ENCODE measurements at places on chromosomes 6 and 20.

- no peak for DNase-seq
Observed at GRCh38 chr6:23498013-23498412, 628.0 kb upstream of the NRSN1 start.

DNA sequence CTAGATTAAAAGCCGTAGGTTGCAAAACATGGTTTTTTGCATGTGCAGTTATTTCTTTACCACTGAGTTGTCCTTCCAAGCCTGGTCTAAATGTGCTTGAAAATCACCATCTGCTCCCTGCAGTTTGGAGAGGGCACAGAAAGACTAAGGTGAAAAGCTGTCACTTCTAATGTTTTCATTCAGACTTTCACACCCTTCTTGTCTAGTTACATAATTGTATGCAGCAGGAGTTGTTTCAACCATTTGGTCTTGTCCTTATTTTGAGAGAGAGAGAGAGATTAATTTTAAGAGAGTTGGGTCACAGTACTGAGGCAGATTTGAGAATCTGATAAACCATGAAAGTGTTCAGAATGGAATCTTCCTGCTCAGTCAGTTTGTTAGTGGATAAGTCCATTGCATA is 82.5 kb downstream of the ARID1B start:
- DNase-seq, result no peak

DNA sequence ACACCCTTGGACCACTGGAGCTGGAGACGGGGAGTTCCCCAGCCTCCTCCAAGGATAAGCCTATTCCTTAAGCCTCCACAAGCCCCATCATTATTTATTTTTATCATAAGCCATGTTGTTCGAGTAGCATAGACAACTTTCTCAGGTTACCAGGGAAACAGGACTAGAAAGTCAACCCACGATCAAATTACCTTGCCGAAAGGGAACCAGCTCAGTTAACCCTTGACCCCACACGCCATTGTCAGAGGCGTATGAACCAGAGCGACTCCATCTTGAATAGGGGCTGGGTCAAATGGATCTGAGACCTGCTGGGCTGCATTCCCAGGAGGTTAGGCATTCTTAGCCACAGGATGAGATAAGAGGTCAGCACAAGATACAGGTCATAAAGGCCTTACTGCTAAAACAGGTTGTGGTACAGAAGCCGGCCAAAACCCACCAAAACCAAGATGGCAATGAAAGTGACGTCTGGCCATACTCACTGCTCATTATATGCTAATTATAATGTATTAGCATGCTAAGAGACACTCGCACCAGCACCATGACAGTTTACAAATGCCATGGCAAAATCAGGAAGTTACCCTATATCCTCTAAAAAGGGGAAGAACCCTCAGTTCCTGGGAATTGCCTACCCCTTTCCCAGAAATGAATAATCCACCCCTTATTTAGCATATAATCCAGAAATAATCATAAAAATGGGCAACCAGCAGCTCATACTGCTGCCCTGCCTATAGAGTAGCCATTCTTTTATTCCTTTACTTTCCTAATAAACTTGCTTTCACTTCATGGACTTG is 22.4 kb downstream of the SYNJ2 start:
- DNase-seq, result no peak

DNA sequence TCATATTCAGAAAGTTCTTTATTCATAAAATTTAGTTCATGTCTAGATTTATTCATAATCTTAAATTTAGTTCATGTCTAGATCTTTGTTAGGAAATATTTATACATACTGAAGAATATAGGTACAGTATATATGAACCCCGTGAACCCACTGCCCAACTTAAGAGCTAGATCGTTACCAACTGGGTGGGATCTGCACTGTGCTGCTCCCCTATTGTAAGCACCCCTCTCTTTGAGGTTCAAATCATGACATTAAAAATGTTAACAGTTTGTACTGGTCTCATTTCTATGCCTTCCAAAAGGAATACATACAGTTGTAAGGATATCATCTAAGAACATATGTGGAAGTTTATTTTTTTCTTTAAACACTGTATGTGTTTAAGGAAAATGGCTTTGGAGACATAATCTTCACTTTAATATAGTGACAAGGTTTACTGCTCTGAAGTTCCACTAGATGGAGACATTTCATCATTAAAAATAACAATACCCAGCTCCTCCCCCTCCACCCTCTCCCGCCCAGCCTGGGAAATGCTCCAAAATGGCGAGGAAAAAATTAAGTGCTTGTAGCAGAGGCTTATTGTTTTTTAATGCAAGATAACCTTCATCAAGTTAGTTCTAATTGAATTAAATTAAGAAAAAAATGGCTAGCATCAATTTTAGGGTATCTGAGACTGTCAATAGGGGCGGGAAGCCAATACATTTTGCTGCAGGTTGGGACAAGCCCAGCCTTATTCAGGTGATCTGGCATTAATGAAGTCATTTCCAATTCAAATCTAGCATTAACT is 104.1 kb upstream of the TRAF3IP2 start:
- peak; percentile 68 for DNase-seq

- no peak for DNase-seq
Observed at GRCh38 chr6:155253337-155253736, 10.5 kb upstream of the CLDN20 start.

DNA sequence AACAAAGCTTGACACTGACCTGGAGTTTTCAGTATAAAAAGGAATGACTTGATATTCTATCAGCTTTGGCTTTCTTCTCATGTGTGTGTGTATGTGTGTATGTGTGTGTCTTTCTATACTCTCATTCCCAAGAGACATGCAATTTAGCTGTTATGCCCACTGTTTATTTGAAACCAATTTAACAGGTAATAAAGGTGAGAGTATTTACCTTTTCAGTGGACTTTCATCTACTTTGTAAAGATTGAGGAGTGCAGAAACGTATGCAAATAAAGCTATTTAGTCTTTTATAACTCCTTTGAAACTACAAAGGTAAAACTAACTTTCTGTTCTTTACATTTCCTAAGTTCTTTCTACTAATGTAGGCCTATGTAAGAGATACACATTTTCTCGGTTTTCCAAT is 103.5 kb upstream of the HS3ST5 start:
- no peak for DNase-seq

- no peak for DNase-seq
Observed at GRCh38 chr6:108117427-108118358, 43.2 kb upstream of the OSTM1 start.

GRCh38 chr20:49179368-49180277 is 8.5 kb downstream of the STAU1 start:
- no peak for DNase-seq

GRCh38 chr20:6044115-6044514 is 9.7 kb downstream of the LRRN4 start:
- DNase-seq, result no peak

- no peak for DNase-seq
Observed at GRCh38 chr6:29924731-29925130, 17.6 kb upstream of the HLA-A start.

DNA sequence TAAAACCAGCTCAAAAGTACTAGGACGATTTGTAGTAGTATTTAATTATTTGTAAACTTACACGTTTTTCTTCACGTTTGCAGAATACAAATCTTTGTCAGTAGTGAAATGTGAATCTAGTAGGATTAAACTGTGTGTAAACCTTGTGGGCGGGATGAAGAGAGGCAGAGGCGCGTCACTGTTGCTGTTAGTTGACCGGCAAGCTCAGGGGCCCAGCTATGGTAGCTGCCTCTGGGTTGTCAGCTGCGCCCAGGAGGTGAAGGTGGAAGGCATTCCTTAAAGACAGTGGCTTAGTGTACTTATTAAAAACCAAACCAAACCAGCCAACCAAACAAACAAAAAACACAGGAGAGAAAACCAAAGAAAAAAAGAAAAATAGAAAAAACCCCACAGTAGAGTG is 69.6 kb downstream of the IGF2R start:
- no peak for DNase-seq

GRCh38 chr20:15113144-15113773 is 775.8 kb upstream of the FLRT3 start:
- DNase-seq, result no peak

GRCh38 chr20:52291109-52291508 is 99.5 kb upstream of the ZFP64 start:
- no peak for DNase-seq

DNA sequence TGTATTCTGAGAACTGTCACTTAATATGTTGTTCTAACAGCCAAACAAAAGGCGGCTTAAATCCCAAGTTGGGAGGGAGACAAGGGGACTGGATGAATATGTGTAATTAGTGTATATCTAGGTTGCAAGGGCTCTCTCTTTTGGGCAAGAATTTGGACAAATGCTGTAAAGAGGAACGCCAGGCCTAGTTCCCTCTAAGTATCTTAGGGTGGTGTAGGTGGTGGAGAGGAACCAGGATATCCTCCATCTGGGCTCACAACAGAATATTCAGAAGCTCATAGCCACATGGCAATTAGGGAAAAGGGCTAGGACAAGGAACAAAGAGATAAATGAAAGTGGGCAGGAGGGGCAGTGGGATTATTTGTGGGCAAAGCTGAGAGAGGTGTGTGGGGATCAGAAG is 149.5 kb downstream of the LRFN2 start:
- DNase-seq, result no peak

GRCh38 chr6:45812922-45813321 is 202.7 kb downstream of the CLIC5 start:
- peak; percentile 28 for DNase-seq

DNA sequence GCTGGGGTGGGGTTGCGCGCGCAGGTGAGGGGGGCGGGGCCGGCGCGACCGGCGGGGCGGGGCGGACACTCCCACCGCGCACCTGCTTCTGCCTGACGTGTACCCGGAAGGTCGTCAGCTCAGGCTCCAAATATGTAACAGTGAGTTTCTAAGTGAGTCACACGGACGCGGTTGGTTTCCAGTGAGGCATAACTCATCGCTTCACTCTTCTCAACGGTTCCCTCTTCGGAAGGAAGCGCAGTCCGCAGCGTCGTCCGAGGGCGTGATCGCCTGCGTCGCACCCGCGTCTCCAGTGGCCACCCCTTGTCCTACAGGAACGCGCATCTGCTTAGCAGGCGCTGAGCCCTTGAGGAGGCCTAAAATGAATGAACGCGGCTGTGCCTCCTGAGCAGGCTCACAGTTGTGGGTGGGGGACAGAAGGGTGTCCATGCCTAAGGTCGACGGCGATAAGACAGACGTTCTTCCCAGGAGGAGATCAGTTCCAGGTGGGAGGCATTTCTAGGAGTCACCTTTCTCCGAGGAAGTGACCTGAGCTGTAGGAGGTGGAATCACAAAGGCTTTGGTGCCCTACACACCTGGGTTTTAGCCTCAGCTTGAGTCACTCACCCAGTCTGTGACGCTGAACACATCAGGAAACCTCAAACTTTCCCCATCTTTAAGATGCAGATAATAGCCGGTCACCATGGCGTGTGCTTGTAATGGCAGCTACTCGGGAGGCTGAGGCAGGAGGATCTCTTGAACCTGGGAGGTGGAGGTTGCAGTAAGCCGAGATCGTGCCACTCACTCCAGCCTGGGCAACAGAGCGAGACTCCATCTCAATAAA is 50.9 kb upstream of the EZR start:
- no peak for DNase-seq

DNA sequence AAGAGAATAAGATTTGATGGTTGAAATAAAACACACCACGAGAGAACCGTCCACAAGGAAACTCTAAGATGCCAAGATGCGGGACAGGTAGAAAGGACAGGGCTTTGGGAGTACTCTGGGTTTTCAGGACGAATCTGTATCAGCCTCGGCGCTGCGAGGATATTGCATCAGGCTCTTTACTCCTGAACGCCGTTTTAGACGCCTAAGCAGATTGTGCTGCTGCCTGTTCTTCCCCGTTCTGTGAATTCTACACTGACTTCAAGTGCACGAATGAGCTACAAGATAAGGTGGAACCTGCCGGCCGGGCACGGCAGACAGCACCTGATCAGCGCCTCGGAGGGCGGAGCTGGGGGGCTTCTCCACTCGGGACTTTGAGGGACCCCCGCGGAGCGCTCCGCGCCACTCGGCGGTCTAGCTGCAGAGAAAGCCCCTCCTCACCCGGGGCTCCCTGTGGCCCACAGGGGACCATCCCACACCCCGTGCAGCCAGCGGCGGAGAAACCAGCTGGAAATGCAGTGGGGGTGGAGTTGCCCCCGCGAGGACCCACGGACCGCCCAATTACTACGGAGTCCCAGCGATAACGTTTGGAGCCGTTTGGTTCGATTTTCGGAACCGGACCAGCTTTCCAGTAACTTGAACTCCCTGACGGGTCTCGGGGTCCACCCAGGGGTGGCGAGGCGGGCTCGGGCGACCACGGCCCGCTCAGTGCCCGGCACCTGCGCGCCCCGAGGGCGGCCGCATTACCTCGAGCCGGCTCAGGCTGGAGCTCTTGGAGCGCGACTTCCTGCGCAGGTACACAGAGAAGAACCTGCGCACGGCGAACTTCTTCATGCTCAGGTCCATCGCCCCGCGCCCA is 646 bp downstream of the RPS6KA2 start:
- DNase-seq, result no peak

DNA sequence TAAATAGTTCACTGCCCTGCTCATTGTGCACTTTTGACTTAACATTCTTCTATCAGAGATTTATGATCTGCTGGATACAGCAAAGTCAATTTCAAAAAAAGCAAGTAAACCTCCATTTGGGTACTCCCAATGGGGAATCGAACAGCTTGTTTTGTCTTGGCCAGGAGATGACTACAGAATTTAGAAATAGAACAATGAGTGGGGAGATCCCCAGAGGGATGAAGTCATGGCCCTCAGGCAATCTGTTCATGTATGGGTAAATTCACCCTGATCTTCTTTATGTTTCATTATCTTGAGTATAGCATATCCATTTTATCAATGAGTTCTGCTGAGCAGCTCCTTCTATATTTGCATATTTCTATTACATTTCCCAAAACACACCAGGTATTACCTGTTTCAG is 1681.9 kb downstream of the HACE1 start:
- DNase-seq, result no peak

DNA sequence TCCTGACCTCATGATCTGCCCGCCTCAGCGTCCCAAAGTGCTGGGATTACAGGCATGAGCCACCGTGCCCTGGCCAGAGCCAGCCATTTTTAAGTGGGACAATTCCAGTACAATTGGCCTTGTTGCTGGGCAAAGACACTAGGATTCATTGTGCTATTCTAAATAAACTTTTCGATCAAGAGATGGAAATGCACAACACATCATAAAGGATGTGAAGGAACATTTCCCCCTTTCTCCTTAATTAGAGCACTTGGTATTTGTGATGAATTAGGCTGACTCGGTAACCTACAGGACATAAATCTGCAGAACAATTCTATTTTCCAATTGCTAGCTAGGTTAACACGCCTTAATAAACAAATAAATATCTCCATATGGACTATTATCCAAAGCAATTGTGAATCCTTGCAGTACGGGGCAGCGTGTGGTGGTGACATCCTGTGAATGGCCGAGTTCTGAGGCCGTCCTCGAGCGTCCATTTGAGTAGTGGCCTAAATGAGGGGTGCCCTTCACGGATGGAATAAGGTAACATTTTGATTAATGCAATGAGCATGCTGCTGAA is 406.2 kb upstream of the AGPAT4 start:
- DNase-seq, result no peak

GRCh38 chr6:87277123-87277522 is 45.3 kb upstream of the SMIM8 start:
- no peak for DNase-seq

Data from hippocampal formation (tissue), 2 donors.